ENCODE measurements at places on chromosomes 7 and 10. TPM values are rescaled to one million over a fixed set of nuclear protein-coding genes. Genes with fewer than 3 reads are reported as not detected.
A peak's percentile ranks its signal among the peaks of the same experiment; 100 is the strongest.

IFIT2 gene
- total RNA-seq: 11.5 TPM

COL13A1 gene
- 1.7 TPM for total RNA-seq

TRPV5 gene
- total RNA-seq: not detected

DDC gene
- not detected for total RNA-seq

SH2B2 gene
- 1.1 TPM for total RNA-seq

ADAM8 gene
- total RNA-seq: 1.5 TPM

LLCFC1 gene
- total RNA-seq: not detected

CUEDC2 gene
- total RNA-seq: 77.2 TPM

- no peaks in the 10 kb centered on the region for H3K27me3 ChIP-seq
- H3K36me3 ChIP-seq: no peaks in the 10 kb centered on the region
These were observed 38.2 kb upstream of the CYP2C18 start for GRCh38 chr10:94645285-94645684.

- no peak overlapping the region for H3K27ac ChIP-seq
- peaks cover 58% of the 10 kb centered on the region for H3K36me3 ChIP-seq
- no peak for DNase-seq
These were observed 11.0 kb upstream of the NDUFB2 start for GRCh38 chr7:140685407-140686087.

DNA sequence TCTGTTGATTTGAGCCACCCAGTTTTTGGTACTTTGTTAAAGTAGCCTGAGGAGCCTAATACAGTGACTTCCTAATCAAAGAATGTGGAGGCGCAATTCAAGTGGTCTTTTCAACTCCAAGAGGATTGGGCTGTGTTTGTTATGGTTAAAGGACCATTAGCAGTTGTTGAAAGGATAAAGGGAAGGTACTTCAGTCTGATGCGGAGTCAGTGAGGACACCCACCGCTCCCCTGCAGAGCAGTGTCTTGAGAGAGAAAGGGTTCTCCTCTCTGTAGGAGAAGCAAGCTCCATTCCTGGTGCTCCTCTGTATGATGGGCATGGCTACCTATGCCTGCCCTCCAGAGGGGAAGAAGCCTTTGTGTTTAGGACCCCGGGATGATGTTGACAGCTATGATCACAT is 590.6 kb upstream of the C7orf33 start:
- no peaks in the 10 kb centered on the region for H3K27me3 ChIP-seq
- no peak for DNase-seq
- no peak overlapping the region for H3K27ac ChIP-seq
- H3K36me3 ChIP-seq: no peaks in the 10 kb centered on the region
- no peaks in the 10 kb centered on the region for H3K4me1 ChIP-seq

- H3K36me3 ChIP-seq: no peaks in the 10 kb centered on the region
- no peak overlapping the region for H3K27ac ChIP-seq
- no peak for DNase-seq
- H3K4me1 ChIP-seq: no peaks in the 10 kb centered on the region
- no peaks in the 10 kb centered on the region for H3K27me3 ChIP-seq
- H3K4me3 ChIP-seq: no peak overlapping the region
These were observed 99.4 kb downstream of the PRKAG2 start for GRCh38 chr7:151777495-151777880.

DNA sequence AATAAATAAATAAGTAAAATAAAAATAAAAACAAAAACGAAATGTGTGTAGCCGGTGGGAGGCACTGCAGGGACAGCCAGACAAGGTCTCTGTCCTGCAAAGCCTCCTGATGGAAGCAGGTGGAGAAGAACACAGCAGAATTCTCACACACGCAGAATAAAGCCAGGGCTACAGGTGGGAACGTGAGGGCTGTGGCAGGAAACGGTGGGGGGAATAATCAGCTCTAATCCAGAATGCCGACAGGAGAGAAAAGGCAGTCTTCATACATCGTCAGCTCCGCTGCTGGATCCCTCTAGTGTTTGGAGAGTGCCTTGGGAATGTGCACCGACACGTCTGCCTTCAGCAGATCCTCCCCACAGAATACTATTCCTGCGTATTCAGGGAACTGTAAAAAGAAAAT is 6.8 kb upstream of the SNX8 start:
- H3K4me1 ChIP-seq: no peaks in the 10 kb centered on the region
- no peak overlapping the region for H3K4me3 ChIP-seq
- no peaks in the 10 kb centered on the region for H3K36me3 ChIP-seq

GRCh38 chr10:114541081-114541796 is 116.8 kb downstream of the ABLIM1 start:
- DNase-seq: peak; percentile 80
- no peaks in the 10 kb centered on the region for H3K27me3 ChIP-seq
- peaks cover 65% of the 10 kb centered on the region for H3K4me1 ChIP-seq
- H3K27ac ChIP-seq: peak overlapping the region; percentile 87
- peaks cover under 1% of the 10 kb centered on the region for H3K36me3 ChIP-seq

- no peak overlapping the region for H3K4me3 ChIP-seq
- H3K4me1 ChIP-seq: no peaks in the 10 kb centered on the region
- H3K36me3 ChIP-seq: no peaks in the 10 kb centered on the region
- DNase-seq: no peak
- H3K27me3 ChIP-seq: no peaks in the 10 kb centered on the region
These were observed 7.2 kb downstream of the CPXM2 start for GRCh38 chr10:123884351-123884906.

DNA sequence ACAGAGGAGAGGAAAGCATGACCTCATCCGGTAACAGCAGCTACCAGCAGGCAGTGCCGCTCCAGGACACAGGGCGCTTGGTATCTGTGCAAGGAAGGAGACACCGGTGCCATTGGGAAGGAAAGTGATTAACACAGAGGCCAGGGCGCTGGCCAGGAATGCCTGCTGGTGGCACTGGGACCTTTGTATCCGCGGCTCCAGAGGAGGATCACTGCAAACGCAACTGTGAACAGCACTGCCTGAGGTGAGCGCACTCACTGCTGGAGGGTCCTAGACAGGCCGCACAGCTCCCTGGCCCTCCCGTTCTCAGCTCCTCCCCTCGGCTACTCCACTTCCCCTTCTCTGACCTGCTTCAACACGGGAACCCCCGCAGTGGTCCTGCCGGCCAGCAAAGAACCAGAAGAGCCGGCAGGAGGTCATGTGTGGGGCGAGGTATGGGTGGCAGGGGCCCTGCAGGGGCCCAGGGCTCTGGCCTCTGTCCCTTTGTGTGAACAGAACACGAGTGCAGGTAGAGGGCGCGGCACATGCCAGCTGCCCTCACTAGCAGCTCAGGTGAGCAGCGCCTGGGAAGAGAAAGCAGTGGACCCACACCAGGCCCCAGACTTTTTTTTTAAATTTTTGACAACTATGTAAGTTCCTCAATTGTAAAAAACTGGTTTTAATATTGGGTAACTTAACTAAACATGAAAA is 107.6 kb downstream of the VIPR2 start:
- H3K4me3 ChIP-seq: no peak overlapping the region
- peaks cover 21% of the 10 kb centered on the region for H3K36me3 ChIP-seq
- H3K27ac ChIP-seq: no peak overlapping the region
- H3K4me1 ChIP-seq: peaks cover 4% of the 10 kb centered on the region

- H3K27me3 ChIP-seq: no peaks in the 10 kb centered on the region
- H3K4me3 ChIP-seq: peak overlapping the region; percentile 10
- peak overlapping the region; percentile 24 for H3K27ac ChIP-seq
These were observed 63.8 kb downstream of the MKI67 start for GRCh38 chr10:128062331-128062880.

- H3K27me3 ChIP-seq: no peaks in the 10 kb centered on the region
- H3K27ac ChIP-seq: no peak overlapping the region
- no peak for DNase-seq
- H3K4me3 ChIP-seq: no peak overlapping the region
- H3K4me1 ChIP-seq: peaks cover under 1% of the 10 kb centered on the region
- H3K36me3 ChIP-seq: no peaks in the 10 kb centered on the region
These were observed 145.4 kb downstream of the ARHGAP22 start for GRCh38 chr10:48459270-48460150.

GRCh38 chr7:96344236-96344635 is 22.3 kb upstream of the SLC25A13 start:
- no peaks in the 10 kb centered on the region for H3K36me3 ChIP-seq
- H3K4me1 ChIP-seq: no peaks in the 10 kb centered on the region

DNA sequence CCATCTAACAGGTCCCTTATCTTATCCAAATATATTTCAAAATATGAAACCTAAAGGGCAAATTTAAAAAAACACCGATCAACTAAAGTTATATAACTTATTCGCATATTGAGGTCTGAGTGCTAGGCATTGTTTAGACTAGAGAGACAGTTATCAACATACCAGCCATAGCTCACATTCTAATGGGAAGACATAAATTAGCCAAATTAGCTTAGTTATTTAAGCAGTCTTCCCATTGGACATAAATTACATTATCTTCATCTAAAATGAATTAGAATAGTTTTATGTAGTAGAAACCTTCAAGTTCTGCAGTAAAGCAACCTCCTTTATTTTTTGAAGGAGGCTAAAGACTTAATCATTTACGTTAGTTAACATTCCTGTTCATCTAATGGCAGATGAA is 17.4 kb downstream of the KIF5B start:
- H3K4me3 ChIP-seq: no peak overlapping the region
- H3K27ac ChIP-seq: peak overlapping the region; percentile 56
- peaks cover 4% of the 10 kb centered on the region for H3K36me3 ChIP-seq
- H3K27me3 ChIP-seq: no peaks in the 10 kb centered on the region
- no peak for DNase-seq

DNA sequence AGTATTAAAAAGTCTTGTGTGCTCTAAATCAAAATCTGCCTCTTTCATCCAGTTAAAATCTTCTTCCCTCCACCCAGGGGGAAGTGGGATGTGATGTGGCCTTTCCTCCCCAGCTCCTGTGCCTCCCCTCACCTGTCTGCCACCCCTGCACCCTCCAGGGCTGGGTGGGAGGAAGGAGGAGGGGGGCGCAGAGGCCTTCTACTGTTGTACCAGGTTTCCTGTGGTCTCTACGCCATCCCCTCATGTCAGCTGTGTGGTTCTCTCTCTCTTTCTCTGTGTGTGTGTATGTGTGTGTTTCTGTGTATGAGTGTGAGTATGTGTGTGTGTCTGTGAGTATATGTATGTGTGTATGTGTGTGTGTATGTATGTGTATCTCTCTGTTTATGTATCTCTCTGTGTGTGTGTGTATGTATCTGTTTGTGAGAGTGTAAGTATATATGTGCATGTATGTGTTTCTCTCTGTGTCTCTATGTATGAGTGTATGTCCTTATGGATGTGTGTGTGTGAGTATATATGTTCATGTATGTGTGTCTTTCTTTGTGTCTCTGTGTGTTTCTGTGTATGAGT is 45.5 kb upstream of the C10orf71 start:
- no peak overlapping the region for H3K27ac ChIP-seq
- no peak for DNase-seq
- H3K4me1 ChIP-seq: no peaks in the 10 kb centered on the region
- H3K27me3 ChIP-seq: no peaks in the 10 kb centered on the region
- H3K36me3 ChIP-seq: no peaks in the 10 kb centered on the region

DNA sequence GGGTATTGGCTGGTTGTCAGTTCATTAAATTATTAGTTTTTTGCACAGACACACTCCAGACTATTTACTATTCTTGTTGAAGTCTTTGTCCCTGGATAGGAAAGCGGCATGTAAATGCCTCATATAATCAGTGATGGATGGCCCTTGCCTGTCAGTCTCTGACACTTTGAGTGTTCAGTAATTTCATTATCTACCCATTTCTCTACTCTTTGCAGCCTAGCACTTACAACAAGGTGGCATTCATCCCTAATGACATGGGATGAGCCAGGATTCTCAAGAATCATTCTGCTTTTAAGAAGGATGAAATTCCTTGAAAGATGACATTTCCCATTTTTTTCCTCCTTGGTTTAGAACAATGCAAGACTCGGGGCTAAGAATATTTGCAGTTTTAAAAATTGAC is 155.7 kb downstream of the SORCS3 start:
- H3K27me3 ChIP-seq: peaks cover 4% of the 10 kb centered on the region
- H3K27ac ChIP-seq: no peak overlapping the region
- H3K4me1 ChIP-seq: no peaks in the 10 kb centered on the region
- no peak overlapping the region for H3K4me3 ChIP-seq
- DNase-seq: no peak
- no peaks in the 10 kb centered on the region for H3K36me3 ChIP-seq

- no peaks in the 10 kb centered on the region for H3K27me3 ChIP-seq
- H3K4me1 ChIP-seq: peaks cover 47% of the 10 kb centered on the region
- H3K4me3 ChIP-seq: no peak overlapping the region
- no peak for DNase-seq
- H3K27ac ChIP-seq: no peak overlapping the region
These were observed 1.2 kb upstream of the CHPF2 start for GRCh38 chr7:151231080-151231479.

DNA sequence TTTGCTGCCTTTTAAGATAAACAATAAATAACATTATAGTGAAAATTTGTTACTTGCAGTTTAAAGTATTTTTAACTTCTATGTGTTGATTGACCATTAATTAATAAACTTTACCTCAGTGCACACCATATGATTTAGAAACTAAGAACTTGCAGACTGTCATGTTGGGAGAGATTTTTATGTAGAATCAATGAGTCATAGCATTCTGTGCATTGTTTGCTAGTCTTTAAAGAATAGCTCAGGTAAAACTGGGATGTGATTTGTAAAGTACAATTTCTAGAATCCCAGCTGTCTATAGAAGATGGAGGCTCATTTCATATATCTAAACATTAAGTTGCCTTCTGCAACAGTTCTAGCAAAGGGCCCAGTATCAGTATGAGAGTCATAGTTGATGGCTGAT is 199.6 kb upstream of the SEMA3A start:
- H3K4me1 ChIP-seq: no peaks in the 10 kb centered on the region
- H3K36me3 ChIP-seq: no peaks in the 10 kb centered on the region
- H3K27ac ChIP-seq: no peak overlapping the region
- DNase-seq: no peak

- H3K27ac ChIP-seq: no peak overlapping the region
- H3K27me3 ChIP-seq: no peaks in the 10 kb centered on the region
- H3K4me1 ChIP-seq: peaks cover 22% of the 10 kb centered on the region
These were observed 1.0 kb downstream of the GRM8 start for GRCh38 chr7:127251465-127252376.

- peaks cover 96% of the 10 kb centered on the region for H3K36me3 ChIP-seq
- H3K4me3 ChIP-seq: no peak overlapping the region
- H3K27me3 ChIP-seq: no peaks in the 10 kb centered on the region
- H3K27ac ChIP-seq: no peak overlapping the region
- H3K4me1 ChIP-seq: peaks cover 9% of the 10 kb centered on the region
- no peak for DNase-seq
These were observed 66.1 kb downstream of the RBM33 start for GRCh38 chr7:155710530-155710929.

DNA sequence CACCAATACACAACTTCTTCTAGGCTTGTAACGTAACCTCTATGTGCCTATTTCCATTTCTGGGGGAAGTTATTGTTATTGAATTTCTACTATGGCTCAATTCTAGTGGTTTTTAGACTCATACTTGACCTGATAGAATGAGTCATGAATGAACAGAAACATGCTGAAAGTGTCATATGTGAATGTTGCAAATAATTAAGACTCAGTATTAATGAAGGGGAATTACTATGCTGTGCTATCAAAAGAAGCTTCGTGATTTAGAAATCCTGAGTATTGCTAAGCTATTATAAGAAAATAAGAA is 135.1 kb upstream of the ZWINT start:
- no peaks in the 10 kb centered on the region for H3K4me1 ChIP-seq
- H3K36me3 ChIP-seq: no peaks in the 10 kb centered on the region
- H3K27ac ChIP-seq: no peak overlapping the region
- no peaks in the 10 kb centered on the region for H3K27me3 ChIP-seq
- DNase-seq: no peak

- H3K27me3 ChIP-seq: no peaks in the 10 kb centered on the region
- peak; percentile 71 for DNase-seq
- H3K36me3 ChIP-seq: peaks cover 29% of the 10 kb centered on the region
- no peak overlapping the region for H3K27ac ChIP-seq
These were observed 27.1 kb upstream of the TTYH3 start for GRCh38 chr7:2604608-2605174.

GRCh38 chr7:44276571-44277221 is 48.7 kb downstream of the CAMK2B start:
- H3K4me3 ChIP-seq: no peak overlapping the region
- H3K27me3 ChIP-seq: no peaks in the 10 kb centered on the region
- peak; percentile 7 for DNase-seq
- H3K36me3 ChIP-seq: no peaks in the 10 kb centered on the region
